ENCODE measurements at places on chromosomes 6 and 20. TPM values are rescaled to one million over a fixed set of nuclear protein-coding genes. Genes with fewer than 3 reads are reported as not detected.
A peak's percentile ranks its signal among the peaks of the same experiment; 100 is the strongest.

GRCh38 chr6:15534974-15535373 is 127.9 kb downstream of the DTNBP1 start:
- DNase-seq = no peak

Gene SCUBE3
- total RNA-seq = 2.4 TPM

- no peak for DNase-seq
Observed at GRCh38 chr20:8132484-8133309, 631 bp downstream of the PLCB1 start.

DNA sequence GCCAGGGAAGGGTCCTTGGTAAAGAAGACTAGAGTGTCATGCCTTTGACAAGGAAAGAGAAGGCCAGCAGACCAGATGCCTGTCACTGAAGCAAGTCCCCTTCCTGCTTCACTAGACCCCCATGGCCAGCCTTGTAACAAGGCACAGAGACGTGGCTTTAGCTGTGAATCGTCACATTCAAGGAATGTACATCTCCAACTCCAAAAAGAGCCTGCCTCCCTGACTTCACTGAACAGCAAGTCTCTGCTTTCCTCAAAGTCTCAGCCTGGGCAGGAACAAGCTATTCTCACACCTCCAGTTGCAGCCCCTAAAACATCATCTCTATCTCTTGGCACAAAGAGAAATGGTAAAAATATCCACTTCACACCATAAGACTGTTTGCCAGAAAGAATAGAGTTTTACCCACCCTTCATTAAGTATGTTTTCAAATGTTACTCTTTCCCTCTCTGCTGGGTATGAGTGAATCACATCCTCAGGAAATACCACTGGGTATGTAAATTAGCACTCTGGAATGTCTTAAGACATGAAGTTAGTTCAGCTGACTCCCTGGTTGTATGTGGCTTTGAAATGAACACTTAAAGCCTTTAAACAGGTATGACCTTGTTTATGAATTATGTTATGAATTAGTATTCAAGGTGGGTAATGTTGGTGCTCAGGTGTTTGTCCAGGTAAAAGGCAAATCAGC is 46.4 kb upstream of the NT5E start:
- DNase-seq = peak; percentile 15

- no peak for DNase-seq
Observed at GRCh38 chr20:64113796-64114355, 6.5 kb upstream of the NPBWR2 start.

DNA sequence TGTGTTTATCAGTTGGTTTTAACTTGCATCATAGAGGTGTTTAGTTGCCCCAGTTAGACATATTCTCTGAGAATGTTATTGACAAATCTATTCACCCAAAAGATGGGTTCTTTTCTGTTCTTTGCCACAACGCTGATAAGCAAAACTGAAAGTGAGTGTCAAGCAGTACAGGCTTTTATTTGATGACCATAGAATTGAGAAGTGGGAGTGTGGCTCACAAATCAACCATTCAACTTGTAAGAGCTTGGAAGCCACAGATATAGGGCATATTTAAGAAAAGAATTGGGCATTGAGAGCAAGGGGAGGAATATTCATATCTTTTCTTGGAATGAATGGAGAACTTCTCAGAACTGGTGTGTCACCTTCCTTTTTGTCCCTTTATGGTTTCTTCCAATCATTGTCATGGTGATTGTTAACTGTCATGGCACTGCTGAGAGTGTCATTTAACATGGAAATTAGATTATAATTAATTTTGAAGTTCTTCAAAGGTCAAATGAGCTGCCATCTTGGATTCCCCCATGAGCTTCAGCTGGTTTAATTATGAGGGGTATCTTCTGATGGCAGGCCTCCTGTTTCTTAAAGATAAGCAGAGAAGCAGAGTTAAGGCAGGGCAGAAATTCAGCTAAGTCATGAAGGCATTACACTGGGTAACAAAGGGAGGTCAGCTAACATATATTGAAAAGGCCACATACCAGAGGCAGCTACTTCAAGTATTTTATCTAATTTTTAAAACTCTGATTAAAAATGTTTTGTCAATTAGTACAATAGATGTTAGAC is 254.0 kb upstream of the HTR1E start:
- DNase-seq = no peak

- DNase-seq = no peak
Observed at GRCh38 chr6:75656479-75656878, 54.8 kb downstream of the SENP6 start.

Gene SAMD3
- 2.6 TPM for total RNA-seq

GRCh38 chr6:132179955-132180354 is 221.3 kb downstream of the MOXD1 start:
- DNase-seq = no peak

GRCh38 chr6:90351696-90352095 is 55.1 kb upstream of the BACH2 start:
- DNase-seq = peak; percentile 62

GRCh38 chr6:162290846-162291465 is 436.6 kb downstream of the PRKN start:
- peak; percentile 83 for DNase-seq

DNA sequence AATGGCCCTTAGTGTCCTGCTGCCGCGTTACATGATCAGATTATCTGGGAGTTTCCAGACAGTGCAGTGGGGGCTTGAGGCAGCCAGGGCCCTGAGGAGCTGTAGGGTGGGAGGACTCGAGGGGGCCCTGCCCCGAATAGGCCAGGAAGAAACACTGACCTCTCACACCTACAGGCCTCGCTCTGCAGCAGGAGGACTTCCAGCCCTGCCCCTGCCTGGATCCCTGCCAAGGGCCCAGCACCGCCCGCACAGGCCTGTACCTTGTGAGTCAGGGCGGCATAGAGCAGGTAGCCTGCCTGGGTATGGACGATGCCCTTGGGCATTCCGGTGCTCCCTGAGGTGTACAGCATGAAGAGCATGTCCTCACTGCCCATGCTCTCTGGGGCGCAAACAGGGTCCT is 30.1 kb upstream of the APMAP start:
- no peak for DNase-seq

GRCh38 chr6:154367839-154368695 is 11.5 kb upstream of the IPCEF1 start:
- no peak for DNase-seq

Gene KPNA5
- 15.5 TPM for total RNA-seq

Gene SLC22A3
- 21.4 TPM for total RNA-seq

- no peak for DNase-seq
Observed at GRCh38 chr6:162195441-162195840, 532.1 kb downstream of the PRKN start.

GRCh38 chr6:52233975-52234823 is 10.1 kb downstream of the IL17F start:
- DNase-seq = no peak

- no peak for DNase-seq
Observed at GRCh38 chr20:4603724-4604123, 118.0 kb upstream of the PRND start.

DNA sequence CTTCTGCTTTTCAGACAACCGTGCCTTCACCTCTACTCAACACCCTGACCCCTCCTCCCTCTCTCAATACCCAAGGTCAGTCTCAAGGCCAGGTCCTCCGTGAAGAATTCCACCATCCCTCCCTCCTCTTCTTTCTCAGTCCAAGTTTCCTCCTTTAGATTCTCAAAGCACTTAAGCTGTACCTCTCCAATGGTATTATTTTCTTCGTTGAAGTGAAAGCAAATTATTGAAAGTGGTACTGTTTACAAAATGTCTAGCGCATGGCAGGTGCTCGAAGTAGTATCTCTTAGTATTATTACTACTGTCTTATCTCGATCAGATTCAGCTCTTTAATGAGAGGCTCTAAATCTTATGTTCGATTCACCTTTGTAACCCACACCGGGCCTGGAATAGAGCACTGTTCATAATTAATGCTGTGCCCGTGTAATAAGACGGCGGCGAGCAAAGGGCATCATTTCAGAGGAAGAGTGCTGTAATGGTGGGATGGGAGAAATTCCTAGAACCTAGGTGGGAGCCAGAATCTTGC is 593 bp upstream of the RALGAPB start:
- DNase-seq = no peak

GRCh38 chr20:57498425-57499400 is 26.2 kb downstream of the CTCFL start:
- DNase-seq = no peak

Gene JARID2
- total RNA-seq = 17.5 TPM

Gene HLA-DRB5
- total RNA-seq = 0.79 TPM

Gene NOTCH4
- total RNA-seq = 8.1 TPM

Measured in skin of body (tissue), 3 donors.